ENCODE measurements at places on chromosomes 6 and 20. TPM values are rescaled to one million over a fixed set of nuclear protein-coding genes. Genes with fewer than 3 reads are reported as not detected.

- H3K4me1 ChIP-seq: peaks cover 32% of the 10 kb centered on the region
- no peak overlapping the region for H3K27ac ChIP-seq
- H3K27me3 ChIP-seq: peaks cover 36% of the 10 kb centered on the region
- H3K4me3 ChIP-seq: no peak overlapping the region
- H3K36me3 ChIP-seq: peaks cover 2% of the 10 kb centered on the region
Observed at GRCh38 chr6:75211920-75212590, 6.2 kb upstream of the COL12A1 start.

DNA sequence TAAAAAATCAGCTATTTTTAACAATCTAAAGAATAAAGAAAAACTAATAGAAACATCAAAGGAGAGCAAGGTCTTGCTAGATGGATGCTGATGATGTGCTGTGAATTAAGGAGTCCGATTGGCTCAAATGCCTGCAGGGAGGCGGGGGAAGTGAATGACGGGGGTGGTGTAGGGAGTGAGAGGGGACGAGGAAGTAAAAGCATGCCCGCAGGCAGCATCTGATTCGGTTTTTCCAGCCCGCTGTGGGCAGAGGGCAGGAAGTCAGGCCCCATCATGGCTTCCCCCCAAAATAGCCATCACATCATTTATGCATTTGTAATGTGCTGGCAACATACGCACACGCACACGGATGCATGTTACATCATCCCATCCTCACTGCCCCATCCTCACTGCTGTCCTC, 10.3 kb downstream of the RSPO4 start:
- no peak overlapping the region for H3K27ac ChIP-seq
- peaks cover 18% of the 10 kb centered on the region for H3K27me3 ChIP-seq
- H3K4me3 ChIP-seq: no peak overlapping the region
- H3K36me3 ChIP-seq: no peaks in the 10 kb centered on the region

Gene CENPQ
- 18.7 TPM for total RNA-seq

DNA sequence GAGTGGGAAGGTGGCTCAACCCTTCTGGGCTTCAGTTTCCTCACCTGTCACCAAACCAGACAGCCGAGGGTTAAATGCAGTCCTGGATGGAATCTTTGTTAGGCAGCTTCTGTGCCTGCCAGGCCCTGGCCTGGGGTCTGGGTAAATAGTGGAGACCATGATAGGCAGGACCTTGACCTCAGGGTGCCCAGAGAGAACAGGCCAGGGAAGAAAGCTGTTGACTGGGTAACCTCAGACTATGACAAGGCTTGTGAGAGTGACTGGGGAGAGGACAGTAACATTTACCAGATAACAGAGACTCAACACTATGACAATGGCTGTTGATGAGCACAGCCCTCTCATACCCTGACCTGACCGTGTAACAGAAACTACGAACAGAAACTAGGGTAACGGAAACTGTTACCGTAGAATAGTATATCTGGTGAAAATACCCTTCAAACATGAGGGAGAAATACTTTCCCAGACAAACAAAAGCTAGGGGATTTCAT, 218.3 kb downstream of the PREX1 start:
- H3K27ac ChIP-seq: peak overlapping the region; percentile 30
- peaks cover 17% of the 10 kb centered on the region for H3K4me1 ChIP-seq
- no peak overlapping the region for H3K4me3 ChIP-seq
- H3K36me3 ChIP-seq: no peaks in the 10 kb centered on the region
- H3K27me3 ChIP-seq: peaks cover 7% of the 10 kb centered on the region

Gene RSPH4A
- total RNA-seq: not detected

DNA sequence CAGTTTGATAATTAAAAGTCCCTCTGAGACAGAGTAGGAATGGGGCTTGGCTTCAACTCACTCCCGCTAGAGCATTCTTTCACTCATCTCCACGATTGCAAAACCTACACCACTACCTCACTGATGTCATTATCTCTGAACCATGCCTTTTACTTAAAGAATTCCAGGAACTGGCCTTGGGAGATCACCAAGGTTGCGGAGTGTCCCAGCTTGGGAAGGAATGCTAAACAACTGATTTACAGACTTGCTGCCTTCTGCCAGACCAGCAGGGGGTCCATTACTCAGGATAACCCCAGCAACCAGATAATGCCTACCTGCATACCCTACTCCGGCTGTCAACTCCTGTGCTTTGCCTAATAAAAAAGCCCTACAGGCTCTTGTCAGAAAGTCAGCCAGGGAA, 102.2 kb upstream of the RALGAPA2 start:
- no peak overlapping the region for H3K4me3 ChIP-seq
- H3K4me1 ChIP-seq: no peaks in the 10 kb centered on the region
- DNase-seq: no peak
- no peak overlapping the region for H3K27ac ChIP-seq

- peaks cover 8% of the 10 kb centered on the region for H3K4me1 ChIP-seq
- no peak for DNase-seq
- H3K4me3 ChIP-seq: no peak overlapping the region
- H3K36me3 ChIP-seq: peaks cover 32% of the 10 kb centered on the region
- H3K27me3 ChIP-seq: no peaks in the 10 kb centered on the region
- no peak overlapping the region for H3K27ac ChIP-seq
Observed at GRCh38 chr6:87514831-87515230, 42.1 kb downstream of the SLC35A1 start.

DNA sequence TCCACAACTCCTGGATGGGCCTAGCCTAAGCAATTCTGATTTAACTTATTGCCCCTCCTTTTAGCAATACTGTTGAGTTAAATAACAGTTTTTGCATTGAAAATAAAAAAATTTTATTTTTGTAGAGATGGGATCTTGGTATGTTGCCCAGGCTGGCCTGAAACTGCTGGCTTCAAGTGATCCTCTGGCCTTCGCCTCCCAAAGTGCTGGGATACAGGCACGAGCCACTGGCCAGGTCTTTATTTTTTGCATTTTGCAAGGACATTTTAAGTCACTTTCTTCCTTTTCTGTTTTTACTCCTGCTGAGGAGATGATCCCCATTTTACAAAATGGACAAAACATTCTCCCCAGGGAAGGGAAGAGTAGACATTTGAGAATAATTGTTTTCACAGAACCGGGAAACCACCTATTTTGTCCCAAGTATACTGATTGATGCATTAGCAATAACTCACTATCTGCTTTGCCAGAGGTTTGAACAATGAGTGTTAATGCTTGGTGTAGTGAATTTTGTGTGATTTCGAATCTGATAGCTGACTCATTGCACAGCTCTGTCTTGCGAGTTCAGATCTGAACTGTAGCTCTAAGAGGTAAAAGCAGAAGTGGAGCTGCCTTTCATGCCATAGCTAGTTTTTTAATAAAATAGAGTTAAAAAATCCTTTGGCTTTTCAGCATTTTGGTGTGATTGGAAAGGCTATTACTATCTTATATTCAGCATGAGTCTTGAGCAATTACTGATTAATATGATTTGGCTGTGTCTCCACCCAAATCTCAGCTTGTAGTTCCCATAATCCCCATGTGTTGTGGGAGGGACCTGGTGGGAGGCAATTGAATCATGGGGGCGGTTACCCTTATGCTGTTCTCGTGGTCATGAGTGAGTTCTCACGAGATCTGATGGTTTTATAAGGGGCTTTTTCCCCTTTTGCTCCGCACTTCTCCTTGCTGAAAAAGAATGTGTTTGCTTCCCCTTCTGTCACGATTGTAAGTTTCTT, 20.9 kb downstream of the IGF2R start:
- H3K4me1 ChIP-seq: peaks cover 88% of the 10 kb centered on the region
- DNase-seq: no peak
- H3K27me3 ChIP-seq: no peaks in the 10 kb centered on the region
- H3K36me3 ChIP-seq: peaks cover 32% of the 10 kb centered on the region
- peak overlapping the region; percentile 49 for H3K27ac ChIP-seq
- no peak overlapping the region for H3K4me3 ChIP-seq

DNA sequence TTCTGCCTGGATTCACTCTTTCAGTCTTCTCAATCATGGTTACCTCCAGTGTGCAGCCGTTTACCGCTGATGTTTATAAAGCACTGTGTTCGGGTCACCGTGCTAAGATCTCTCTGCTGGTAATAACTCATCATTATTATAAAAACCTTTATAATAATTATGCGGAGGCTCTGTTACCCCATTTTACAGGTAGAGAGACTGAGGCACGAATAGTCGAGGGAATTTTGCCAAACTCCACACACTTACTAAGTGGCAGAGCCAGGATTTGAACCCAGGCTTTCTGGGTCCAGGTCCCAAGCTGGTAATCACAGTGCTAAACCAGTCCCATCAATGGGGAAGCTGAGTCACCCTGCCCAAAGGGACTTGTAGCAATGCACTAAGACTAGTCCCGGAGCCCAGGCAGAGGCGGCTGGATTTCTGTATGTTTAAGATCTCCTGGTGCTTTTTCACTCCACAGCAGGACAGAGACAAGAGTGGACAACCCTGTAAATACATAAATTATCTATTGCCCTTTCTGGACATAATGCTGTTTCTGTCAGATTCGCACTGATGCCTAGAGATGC, 48.1 kb downstream of the SYNJ2 start:
- no peak overlapping the region for H3K4me3 ChIP-seq
- DNase-seq: no peak
- H3K4me1 ChIP-seq: peaks cover 52% of the 10 kb centered on the region
- peak overlapping the region; percentile 55 for H3K27ac ChIP-seq
- no peaks in the 10 kb centered on the region for H3K27me3 ChIP-seq

Gene GATA5
- total RNA-seq: not detected

DNA sequence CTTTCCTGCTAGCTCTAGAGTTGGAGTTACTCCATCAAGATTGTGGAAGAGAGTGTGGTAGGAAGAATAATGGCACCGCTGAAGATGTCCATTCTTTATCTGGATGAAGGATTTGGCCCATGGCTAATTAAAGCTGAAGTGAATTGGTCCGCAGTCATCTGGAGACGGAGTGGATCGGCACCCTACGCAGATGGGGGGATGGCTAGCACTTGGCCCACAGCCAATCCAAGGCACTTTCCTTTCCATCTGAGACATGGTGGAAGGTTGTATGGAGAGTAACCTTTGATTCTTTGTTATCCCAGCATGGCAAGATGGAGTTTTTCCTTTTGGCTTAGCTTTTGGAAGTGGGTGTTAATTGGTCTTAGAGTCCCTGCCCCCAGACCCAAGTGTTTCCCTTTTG, 88.3 kb downstream of the JPH2 start:
- H3K27ac ChIP-seq: no peak overlapping the region
- peaks cover 25% of the 10 kb centered on the region for H3K27me3 ChIP-seq
- H3K36me3 ChIP-seq: no peaks in the 10 kb centered on the region
- no peak overlapping the region for H3K4me3 ChIP-seq
- DNase-seq: no peak

- peaks cover 23% of the 10 kb centered on the region for H3K36me3 ChIP-seq
- H3K27me3 ChIP-seq: no peaks in the 10 kb centered on the region
- peaks cover 76% of the 10 kb centered on the region for H3K4me1 ChIP-seq
- H3K27ac ChIP-seq: no peak overlapping the region
- no peak for DNase-seq
Observed at GRCh38 chr6:16767765-16768476, 6.7 kb upstream of the ATXN1 start.

Gene CST2
- not detected for total RNA-seq

Gene KCNQ2
- total RNA-seq: not detected

Gene GTSF1L
- total RNA-seq: 0.39 TPM

DNA sequence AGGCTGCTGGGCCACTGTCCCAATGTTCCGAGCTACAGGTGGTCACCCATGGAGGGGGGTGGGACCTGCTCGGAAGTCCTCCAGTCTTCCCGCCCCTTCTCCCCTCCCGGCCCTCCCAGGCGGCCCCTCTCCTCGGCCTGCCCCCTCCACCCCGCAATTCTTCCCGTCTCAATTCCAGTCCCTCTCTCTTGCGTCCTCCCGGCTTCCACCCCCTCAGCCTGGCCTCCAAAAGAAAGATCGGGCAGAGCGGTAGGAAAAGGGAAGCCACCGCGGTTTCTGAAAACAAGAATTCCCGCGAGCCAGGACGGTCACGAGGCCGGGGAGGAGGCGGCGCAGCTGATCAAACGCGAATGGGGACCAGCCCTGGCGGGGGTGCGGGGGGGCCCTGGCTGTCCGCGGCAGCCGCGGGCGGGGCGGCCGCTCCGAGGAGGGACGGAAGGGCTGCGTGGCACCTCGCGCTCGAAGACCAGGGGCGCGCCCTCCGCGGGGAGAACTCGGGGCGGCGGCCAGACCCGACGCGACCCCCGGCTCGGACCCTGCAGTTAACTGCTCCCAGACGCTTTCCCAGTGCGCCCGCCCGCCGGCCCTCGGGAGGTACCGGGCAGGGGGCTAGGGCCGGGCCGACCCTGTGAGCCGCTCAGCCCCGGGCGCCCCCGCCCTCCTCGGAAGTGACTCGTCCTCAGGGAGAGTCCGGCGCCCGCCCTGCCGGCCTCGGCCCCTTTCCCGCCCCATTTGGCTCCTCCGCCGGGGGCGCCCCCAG, 1.0 kb downstream of the PXDC1 start:
- H3K4me1 ChIP-seq: peaks cover 6% of the 10 kb centered on the region
- peak overlapping the region; percentile 54 for H3K4me3 ChIP-seq
- no peaks in the 10 kb centered on the region for H3K36me3 ChIP-seq
- peaks cover 50% of the 10 kb centered on the region for H3K27me3 ChIP-seq
- no peak overlapping the region for H3K27ac ChIP-seq
- no peak for DNase-seq

DNA sequence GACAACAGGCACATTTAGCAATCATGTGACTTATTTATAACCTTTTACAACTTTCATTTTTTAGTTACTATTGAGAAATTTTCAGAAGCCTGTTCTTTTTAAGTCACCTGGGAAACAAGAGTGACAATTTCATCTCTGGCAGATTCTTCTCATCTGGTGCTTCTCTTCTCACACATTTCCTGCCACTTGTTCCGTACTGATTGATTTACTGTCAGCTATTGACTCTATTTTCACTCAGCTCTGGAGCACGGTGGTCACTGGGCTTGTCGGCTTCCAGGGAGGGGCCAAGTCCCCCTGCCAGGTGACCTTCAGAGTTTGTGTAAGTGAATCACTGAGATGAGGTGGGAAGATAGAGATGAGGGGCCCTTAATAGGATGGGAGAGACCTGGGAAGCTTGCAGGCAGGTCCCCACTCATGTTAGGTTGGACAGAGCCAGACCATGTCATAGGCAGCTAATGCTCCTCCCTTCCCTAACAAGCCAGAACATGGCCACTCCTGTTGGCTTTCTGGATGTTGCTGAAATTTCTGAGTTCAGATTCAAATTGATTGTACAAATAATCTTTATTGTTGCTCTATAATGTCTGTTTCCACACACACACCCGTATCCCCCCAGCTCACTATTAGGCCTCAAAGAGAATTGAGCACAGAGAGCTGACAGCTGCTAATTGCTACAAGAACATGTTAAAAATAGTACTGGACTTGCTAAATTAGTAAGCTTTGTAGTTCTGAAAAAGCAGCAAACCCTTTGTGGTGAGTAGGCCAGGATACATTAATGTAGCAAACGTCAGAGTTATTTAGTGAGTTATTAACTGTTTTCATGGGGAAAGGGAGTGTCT, 13.3 kb downstream of the DUSP22 start:
- H3K27ac ChIP-seq: no peak overlapping the region
- H3K36me3 ChIP-seq: peaks cover 12% of the 10 kb centered on the region
- no peak overlapping the region for H3K4me3 ChIP-seq
- H3K4me1 ChIP-seq: peaks cover 6% of the 10 kb centered on the region
- H3K27me3 ChIP-seq: no peaks in the 10 kb centered on the region

Gene CCDC170
- 0.15 TPM for total RNA-seq
